ENCODE measurements at places on chromosomes 12 and 14.

GRCh38 chr14:61240206-61240605 is 40.9 kb downstream of the TMEM30B start:
- DNase-seq = no peak

GRCh38 chr14:100303925-100304324 is 2.3 kb downstream of the SLC25A29 start:
- no peak for DNase-seq

DNA sequence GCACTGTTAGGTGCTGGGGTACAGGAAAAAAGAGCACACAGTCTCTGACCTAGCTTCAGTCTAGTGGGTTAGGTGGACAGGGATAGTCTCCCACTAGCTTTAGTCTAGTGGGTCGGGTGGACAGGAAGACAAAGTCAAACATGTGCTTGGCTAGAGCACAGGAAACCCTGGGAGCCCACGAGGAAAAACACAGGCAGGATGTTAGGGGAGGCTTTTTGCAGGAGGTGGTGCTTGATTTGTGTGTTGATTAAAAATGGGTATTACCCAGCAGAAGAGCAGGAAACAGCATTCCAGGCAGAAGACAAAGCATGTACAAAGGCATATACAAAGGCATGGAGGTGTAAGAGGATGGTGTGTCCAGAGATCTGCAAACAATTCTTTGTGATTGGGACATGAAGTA is 23.3 kb downstream of the SLC38A2 start:
- no peak for DNase-seq

GRCh38 chr12:79482323-79482722 is 208.4 kb downstream of the PAWR start:
- no peak for DNase-seq

GRCh38 chr14:91111443-91111842 is 2.4 kb upstream of the DGLUCY start:
- DNase-seq = no peak

DNA sequence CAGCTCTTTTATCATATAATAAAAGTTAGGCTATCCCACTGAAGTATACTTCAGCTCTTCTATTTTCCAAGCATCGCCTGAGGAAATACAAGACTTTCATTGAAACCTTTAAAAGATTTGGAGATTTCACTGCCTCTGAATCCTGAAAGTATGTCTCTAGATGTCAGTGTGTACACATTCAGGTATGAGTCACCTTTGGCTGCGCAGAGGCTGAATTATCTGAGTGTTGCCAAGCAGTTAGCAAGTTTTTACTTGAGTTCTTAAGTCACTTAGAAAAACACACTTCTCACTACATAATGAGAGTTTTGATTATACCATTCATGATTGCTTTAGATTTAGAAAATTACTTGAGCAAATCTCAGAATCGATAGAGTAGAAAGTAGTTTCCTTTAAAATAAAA is 210.3 kb downstream of the TMTC2 start:
- DNase-seq = no peak

- DNase-seq = no peak
Observed at GRCh38 chr12:100493396-100494012, 19.8 kb downstream of the NR1H4 start.

DNA sequence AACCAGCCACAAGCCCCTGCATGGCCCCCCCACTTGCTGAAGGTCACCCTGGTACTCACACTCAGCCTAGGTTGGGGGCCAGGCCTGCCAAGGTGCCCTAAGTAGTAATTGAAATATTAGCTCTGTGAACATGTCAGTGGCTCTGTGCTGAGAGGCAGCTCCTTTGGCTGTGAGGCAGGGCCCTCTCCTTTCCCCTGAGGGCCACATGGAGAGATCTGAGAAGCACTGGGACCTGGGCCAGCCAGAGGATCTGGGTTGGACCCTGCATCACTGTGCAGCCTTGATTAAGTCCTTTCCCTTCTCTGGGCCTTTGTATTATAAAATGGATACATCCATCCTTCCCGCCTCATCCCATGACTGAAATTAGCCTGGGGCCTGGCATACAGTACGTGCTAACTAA is 58.0 kb upstream of the FAM222A start:
- no peak for DNase-seq

DNA sequence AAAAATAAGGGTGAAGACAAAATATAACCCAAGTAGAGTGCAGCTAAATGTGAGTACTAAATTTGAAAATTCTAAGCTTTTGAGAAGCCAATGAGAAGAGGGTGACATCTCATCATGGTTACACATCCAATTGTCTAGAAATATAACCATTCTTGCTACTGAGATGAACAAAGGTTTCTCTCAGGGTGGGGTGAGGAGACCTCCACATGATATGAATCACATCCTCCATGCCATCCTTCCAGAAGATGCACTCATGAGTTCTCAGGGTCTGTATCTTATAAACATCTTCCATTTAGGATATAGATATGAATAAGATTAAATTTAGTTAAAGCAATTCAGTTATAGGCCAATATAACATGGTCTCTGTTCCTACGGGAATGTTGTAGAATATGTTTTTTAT is 38.9 kb upstream of the E2F7 start:
- DNase-seq = no peak

DNA sequence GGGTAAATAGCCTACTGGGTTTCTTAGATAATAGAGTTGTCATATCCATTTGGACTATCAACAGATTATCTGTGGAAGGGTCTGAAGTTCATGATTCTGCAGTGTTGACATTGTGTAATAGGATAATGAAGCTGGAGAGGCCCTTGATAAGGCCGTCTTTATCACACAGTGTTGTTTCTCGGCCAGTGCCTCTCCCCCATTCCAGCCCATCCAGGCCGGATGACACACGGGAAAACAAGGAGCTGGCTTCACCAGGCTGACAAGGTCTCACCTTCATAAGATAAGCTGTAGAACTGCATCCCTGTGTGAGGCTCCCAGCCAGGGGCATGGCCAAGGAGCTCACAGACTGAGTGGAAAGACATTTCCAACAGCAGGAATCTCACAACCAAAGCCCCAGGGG is 8.7 kb upstream of the EML1 start:
- DNase-seq = no peak

DNA sequence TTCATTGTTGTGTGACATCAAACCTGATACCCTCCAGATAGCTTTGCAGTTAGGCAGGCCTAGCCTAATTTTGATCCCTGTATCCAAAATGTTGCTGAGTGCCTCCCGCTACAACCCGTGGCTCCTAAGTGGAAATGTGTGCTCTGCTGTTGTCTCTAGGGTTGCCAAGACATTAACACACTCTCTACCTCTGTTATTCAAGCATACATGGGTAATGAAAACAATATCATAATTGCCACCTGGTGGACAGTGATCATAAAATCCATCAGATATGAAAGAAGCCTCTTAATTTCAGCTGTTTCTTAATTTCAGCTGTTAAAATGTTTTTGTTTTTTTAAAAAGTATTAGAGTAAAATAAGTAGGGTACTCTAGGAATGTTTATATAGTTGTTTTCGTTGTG is 93.5 kb downstream of the PLEKHA5 start:
- no peak for DNase-seq

- DNase-seq = no peak
Observed at GRCh38 chr14:88519907-88520306, 34.9 kb downstream of the PTPN21 start.

- no peak for DNase-seq
Observed at GRCh38 chr12:53786411-53786810, 34.6 kb upstream of the CISTR start.

DNA sequence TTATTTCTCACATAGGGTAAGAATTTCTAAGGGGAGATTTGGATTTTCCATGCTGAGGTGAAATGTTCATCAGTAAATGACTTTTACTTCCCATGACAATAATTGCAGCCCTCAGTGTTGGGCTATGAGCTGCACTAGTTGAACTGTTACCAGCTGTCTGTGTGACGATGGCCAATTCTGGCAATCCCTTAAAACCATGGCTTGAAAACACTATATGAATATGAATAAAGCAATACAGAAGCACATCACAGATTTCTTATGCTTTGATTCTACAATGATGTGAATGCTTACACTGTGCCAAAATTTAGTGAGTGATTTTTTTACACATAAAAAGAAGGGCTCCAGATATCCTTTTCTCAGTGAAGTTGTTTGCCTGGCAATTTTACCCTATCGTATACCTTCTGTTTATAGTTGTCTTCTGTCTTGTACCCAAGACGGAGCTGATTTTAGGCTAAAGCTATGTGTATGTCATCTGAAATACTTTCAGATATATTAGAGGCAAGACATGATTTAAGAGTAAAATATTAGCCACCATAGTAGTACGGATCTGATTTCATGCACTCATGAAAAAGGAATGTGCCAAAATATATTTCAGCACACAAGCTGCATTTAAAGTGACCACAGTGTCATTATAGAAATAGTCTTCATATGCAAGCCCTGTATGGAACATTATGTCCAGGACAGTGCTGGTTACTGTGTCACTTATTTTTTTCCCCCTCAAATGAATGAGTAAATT is 52.0 kb downstream of the SLC38A4 start:
- no peak for DNase-seq

- DNase-seq = no peak
Observed at GRCh38 chr14:24425704-24426103, 3.8 kb downstream of the CBLN3 start.

GRCh38 chr14:61691495-61691894 is 3.8 kb upstream of the HIF1A start:
- DNase-seq = no peak

DNA sequence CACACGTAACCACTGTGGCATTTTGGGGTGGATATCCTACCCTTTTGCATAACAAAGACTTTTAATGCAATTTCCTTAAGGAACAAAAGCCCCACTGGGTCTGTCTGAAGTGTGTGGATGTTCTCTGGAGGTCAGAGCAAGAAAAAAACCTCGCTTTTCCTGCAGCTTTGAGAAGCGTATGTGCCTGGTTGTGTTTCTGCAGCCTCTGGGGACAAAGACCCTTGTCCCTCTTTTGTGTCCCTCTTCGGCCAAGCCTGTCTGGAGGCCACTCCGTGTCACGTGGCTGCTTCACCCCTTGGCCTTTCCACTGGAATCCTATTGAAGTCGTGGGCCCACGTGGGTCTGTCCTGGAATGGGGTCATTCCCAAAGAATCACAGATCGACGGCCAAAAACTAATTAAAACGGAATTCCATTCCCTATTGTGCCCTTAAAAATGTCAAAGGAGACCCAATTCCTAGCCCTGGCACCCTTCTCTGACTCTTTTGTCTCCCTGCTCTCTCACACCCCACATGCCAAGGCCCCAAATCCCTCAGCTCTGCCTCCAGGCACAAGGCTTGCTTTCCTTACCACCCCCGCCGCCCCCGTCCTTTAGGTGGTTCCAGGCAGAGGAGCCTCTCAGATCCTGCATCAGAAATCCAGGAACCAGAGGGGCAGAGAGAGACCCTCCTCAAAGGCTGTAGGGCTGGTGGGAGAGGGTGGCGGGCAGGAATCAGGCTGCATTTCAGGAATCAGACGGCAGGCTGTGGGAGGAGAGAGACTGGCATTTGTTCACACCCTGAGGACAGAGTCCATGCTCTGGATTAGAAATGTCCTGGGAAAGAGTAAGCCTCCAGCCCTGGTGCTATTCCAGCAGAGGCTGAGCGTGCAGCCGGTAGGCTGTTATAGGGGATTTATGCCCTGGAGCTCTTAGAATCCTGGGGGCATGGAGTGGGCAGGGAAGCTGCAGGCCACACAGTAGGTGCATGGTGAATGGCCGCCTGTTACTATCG is 12.6 kb upstream of the CYP46A1 start:
- no peak for DNase-seq

- no peak for DNase-seq
Observed at GRCh38 chr12:75042125-75042524, 167.5 kb downstream of the KCNC2 start.

- no peak for DNase-seq
Observed at GRCh38 chr12:124568431-124569374, 1.3 kb upstream of the NCOR2 start.

DNA sequence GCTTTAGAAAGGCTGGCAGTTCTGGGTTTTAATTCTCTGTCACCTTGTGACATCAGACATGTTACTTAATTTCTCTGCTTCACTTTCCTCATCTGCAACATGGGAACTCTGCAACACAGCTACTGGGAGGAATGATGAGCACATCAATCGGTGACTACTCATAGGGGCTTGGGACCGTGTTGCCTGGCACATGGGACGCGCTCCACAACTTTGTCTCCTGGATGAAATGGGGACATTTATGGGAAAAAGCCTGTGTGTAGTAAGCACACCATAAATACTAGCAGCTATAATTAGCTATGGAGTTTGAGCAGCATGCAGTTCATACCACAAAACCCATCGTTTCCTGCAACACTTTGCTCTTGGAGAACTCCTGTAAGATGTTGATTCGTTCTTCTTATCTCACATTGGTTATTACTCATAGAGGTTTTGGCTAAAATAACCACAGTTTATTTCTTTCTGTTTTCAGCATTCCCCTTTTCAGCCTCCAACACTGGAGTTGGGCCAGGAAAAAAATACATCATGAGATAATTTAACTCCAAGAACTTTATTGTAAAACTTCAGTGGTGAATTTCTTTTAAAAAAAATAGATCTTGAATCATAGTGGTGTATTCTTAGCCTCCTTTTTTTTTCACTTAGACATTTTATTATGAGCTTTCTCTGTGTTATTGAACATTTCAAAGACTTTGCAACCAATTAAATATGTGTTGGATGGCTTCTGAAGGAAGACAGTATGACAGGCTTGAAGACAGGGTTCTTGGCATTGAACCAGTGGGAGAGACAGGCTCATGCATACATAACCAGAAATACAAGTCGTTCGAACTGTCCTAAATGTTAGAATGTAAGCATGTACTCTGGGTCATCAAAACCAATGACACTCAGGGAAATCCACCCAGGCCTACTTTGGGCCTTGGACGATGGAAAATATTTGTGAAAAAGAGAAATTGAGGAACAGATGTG is 72.7 kb downstream of the RIN3 start:
- DNase-seq = peak; percentile 7

- DNase-seq = peak; percentile 37
Observed at GRCh38 chr12:53205747-53206419, 1.2 kb downstream of the ITGB7 start.

DNA sequence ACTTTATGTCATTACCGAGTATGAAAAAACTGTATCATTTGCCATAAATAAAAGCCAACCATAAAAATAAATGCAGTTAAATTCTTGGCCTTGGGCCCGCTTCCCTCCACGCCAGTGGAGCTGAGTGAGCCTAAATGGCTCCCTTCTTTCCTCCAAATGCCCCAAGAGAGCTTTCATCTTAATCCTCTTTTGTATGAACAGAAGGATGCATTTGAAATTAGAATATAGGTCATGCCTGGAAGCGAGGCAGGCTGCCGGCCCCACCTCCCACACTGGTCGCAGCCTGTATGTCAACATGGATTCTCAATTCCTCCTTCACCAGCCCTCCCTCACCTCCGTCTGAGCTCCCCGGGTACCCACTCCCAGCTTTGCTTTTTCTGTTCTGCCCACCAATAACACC is 245.7 kb downstream of the SLC15A4 start:
- no peak for DNase-seq
